Type B pancreatic cell (in vitro differentiated cells): ENCODE measurements at places on chromosomes 4 and X.

- no peak overlapping the region for H3K4me3 ChIP-seq
- no peaks in the 10 kb centered on the region for H3K36me3 ChIP-seq
- no peaks in the 10 kb centered on the region for H3K27me3 ChIP-seq
- DNase-seq: no peak
Measured at GRCh38 chrX:12844319-12844718, 22.6 kb upstream of the TLR7 start.

DNA sequence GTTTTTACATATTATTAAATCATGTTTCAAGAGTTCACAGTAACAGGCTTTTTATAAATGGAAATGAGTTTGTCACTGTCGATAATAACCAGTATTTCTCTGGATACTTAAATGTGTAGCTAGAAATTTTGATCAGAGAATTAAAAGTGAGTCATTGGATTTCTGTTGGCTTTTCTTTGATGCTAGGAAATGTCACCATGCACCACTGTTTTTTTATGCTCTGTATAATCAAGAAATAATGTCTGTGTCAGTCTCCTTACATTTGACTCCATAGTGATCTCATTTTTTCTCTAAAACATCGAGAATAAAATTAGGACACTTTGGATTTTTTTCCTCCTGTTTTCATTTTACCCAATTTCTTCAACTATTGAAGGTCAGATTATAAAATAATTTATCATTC lies 234.2 kb downstream of the RAPGEF2 start:
- DNase-seq: no peak
- no peaks in the 10 kb centered on the region for H3K4me1 ChIP-seq
- peaks cover 43% of the 10 kb centered on the region for H3K36me3 ChIP-seq
- H3K27me3 ChIP-seq: no peaks in the 10 kb centered on the region
- H3K27ac ChIP-seq: no peak overlapping the region
- H3K4me3 ChIP-seq: no peak overlapping the region

DNA sequence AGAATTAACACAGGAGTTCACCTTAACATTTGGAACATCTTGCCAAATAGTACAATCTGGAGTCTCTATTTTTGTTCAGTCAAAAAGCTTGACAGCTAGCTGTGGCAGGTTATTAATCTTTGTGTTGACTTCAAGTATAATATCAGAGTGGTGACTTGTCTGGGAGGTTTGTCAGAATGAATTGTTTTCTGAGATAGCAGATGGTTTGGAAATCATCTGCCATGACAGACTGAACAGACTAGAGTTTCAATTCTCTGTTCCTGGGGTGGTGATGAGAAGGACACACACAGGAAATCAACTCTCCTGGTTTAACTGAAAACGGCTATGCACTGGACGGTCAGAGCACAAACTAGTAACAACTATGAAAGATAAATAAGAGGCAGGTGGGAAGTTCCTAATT lies 203.3 kb upstream of the EMCN start:
- H3K4me1 ChIP-seq: no peaks in the 10 kb centered on the region
- H3K27me3 ChIP-seq: no peaks in the 10 kb centered on the region
- no peak overlapping the region for H3K4me3 ChIP-seq
- DNase-seq: no peak

DNA sequence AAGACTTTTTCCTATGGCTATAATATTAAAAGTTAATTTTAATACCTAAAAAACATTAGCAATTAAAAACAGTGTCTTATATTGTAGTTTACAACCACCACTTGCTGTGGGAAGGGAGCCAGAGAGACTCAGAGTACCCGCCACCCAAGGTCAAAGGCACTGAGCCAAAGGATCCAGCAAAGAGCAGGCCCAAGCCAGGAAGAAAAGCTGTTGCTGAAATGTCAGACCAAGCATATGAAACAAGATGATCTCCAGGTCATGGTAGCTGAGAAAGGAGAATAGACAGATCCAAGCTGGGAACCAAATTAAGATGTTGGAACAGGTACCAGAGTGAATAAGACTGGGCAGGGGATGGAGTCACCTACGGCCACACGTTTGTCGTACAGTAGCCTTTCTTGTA lies 18.8 kb upstream of the ATOH1 start:
- H3K27ac ChIP-seq: no peak overlapping the region
- H3K4me3 ChIP-seq: no peak overlapping the region
- DNase-seq: no peak
